Mesenchymal stem cell (in vitro differentiated cells and primary cell): ENCODE measurements at places on chromosomes 6 and 20.

- peak; percentile 36 for DNase-seq
These were observed 610 bp downstream of the ZNF217 start for GRCh38 chr20:53592992-53593465.

GRCh38 chr6:154473324-154473723, 37.2 kb downstream of the CNKSR3 start:
- no peak for DNase-seq

DNA sequence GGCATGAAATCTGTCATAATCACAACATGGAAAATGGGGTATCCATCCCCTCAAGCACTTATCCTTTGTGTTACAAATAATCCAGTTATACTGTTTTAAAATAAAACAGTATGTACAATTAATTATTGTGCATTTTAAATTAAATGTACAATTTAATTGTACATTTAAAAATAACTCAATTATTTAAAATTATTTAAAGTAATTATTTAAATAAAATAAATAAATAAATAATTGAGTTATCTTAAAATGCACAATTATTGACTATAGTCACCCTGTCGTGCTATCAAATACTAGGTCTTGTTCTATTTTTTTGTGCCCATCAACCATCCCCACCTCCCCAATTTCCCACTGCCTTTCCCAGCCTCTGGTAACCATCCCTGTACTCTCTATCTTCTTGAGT, 66.9 kb upstream of the KCNG1 start:
- no peak for DNase-seq

GRCh38 chr6:166354143-166354542, 11.8 kb upstream of the SFT2D1 start:
- no peak for DNase-seq

DNA sequence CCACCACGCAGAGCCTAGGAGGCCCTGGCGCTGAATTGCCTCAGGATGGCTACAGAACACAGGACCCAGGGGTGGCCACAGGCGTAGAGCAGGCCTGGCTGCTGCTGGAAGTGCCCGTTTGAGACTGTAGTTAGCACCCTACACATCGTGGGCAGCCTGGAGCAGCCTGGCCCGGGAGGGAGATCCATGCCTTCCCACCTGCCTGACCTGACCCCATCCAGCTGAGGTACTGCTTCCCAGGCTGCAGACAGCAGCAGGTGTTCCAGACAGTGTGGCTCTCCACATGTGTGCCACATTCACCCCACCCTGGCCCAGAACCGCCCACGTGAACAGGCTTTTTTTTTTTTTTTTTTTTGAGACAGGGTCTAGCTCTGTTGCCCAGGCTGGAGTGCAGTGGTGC, 20.9 kb upstream of the MAP1LC3A start:
- no peak for DNase-seq

DNA sequence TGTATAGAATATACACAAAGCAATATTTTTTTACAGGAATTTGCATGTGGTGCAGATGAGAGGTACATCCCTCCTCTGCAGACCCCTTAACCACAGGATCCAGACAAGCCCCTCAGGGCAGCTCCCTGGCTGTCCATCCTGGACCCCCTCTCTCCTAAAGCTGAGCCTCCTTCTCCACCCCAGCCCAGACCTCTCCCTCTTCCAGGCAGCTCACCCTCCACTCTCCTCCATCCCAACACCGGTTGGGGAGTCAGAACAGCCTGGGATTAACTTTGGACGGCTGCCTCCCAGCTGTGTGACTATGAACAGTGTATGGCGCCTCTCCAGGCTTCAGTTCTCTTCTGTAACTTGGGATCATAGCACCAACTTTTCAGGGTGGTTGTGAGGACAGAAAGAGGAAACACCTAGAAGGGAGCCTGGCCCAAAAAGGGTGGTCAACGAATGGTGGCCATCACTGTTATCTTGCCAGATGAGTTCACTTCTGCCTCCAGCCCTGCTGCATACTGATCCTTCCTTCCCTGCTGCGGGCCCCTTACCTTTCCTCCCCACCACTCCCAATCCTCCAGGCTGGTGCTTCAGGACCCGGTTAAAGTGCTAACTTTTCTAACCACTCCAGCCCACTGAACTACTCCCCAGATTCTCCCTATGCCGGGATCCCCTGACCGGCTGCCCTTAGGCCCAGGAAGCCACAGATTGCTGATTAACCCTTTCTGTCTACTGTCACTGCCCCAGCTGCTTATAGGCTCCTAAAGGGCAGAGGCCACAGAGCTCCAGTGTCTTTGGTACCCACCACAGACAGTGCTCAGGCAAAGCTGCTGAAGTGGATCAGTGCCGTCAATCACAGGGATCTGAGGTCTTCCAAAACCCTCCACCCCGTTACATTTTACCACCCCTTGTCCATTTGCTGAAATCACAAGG, 55.9 kb downstream of the GPR6 start:
- DNase-seq, result no peak

DNA sequence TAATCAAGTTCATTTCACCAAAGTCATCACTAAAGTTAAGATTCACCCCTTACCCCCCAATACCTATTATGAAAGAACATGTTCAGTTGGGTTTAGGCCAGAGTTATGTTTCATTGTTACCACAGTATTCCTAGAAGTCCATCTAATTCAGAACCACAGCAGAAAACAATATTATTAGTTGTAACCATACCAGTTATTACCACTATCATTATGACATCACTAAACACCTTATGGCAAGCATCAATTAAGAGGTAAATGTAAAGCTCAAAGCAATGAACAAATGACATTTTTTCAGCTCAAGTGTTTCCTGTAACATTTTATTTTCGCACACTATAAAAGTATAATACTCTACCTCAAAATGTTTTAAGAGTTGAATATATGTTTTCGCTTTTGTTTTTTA, 4.4 kb downstream of the CEP85L start:
- DNase-seq, result no peak

- DNase-seq, result no peak
These were observed 11.8 kb downstream of the ENTPD6 start for GRCh38 chr20:25207149-25207959.

DNA sequence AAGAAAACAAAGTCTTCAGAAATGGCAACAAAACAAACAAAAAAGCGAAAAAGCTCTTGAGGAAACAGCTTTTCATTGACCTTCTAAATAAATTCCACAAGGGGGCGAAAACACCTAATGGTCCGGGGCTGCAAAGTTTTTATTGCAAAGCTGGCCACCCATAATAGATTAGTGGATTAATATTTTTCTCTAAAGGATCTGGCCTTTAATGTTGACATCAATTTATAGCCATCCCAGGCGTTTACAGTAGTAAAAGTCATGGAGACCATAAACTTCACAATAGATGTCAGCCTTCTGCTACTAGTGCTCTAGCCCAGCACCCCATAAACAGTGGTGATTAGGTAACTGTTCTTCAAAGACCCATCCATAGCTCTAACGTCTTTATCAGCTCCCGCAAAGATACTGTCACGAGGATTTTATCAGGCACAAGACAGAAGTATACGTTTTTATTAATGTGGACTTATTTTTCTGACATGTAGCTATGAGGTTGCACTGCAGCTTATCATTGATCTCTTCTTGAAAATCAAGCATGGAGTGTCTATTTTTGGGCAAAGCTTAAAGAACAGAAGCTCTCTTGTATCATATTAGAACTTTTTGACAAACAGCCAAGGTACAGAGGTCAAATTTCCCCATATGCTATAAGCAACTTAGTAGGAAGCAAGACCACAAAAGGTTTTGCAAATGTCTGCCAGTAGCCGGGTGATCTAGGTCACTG, 4.7 kb downstream of the CITED2 start:
- peak; percentile 91 for DNase-seq

DNA sequence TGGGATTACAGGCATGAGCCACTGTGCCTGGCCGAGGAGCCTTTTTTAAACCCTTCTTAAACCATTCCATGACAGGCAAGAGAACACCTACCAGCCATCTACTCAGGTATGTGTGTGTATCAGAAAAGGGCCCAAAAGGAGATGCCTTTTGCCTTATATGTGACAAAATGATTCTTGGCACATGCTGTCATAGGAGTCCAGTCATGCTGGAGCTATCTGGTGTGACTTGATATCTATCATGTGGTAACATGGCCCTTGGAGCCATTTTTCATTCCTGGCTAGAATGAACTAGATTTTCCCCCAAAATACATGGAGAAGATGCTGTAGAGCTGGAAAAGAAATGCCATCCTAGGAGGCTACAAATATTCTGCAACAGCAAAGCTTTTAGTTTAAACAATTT, 129.1 kb downstream of the DST start:
- no peak for DNase-seq

DNA sequence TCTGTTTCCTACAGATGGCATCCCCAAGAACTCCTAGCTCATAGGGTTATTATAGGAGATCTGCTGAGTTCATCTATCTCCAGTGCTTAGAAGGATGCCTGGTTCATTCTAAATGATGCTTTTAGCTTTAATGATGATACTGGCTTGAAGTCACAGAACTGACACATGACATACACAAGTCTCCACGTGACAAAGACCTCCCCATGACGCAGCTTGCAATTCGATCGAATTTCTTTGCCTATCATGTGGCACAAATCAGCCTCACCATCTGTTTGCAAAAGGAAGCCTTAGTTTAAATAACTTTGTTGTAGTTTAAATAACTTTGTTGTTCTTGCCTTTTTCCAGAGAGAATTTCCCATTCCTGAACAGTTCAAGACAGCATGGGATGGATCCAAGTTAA, 44.1 kb upstream of the FAM8A1 start:
- DNase-seq, result no peak

GRCh38 chr20:16451001-16451400, 122.2 kb downstream of the KIF16B start:
- no peak for DNase-seq

DNA sequence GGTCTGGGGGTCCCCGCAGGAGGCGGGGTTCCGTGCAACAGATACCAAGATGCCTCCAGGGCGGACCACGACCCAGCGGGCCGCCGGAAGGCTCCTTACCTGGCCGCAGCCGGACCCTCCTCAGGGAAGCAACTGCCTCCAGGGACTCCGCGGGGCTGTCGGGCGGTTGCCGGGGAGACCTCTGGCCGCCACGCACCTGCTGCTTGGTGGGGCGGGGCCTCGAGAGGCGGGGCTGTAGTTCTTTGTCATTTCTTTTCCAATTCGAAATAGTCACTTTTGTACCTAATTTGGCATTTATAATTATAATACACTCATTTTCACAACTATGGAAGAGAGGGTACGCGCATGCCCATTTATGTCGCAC, 647 bp downstream of the AK9 start:
- DNase-seq, result no peak

DNA sequence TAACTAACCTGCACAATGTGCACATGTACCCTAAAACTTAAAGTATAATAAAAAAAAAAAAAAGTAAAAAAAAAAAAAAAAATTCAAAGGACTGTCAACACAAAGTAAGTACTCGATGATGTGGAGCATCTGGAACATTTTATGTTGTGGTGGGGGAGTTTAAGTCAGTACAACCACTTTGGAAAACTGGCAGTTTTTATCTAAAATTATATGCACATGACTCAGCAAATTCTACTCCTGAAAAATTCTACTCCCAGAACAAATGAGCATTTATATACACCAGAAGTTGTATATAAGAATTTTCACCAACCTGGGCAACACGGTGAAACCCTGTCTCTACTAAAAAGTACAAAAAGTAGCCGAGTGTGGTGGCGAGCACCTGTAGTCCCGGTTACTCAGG, 36.9 kb upstream of the CCDC28A start:
- no peak for DNase-seq

GRCh38 chr20:63568170-63568981, 5.7 kb downstream of the HELZ2 start:
- DNase-seq, result no peak

- DNase-seq, result no peak
These were observed 104.4 kb upstream of the ESR1 start for GRCh38 chr6:151702851-151703658.

- DNase-seq, result no peak
These were observed 22.2 kb downstream of the PPP1R3G start for GRCh38 chr6:5107341-5107740.

DNA sequence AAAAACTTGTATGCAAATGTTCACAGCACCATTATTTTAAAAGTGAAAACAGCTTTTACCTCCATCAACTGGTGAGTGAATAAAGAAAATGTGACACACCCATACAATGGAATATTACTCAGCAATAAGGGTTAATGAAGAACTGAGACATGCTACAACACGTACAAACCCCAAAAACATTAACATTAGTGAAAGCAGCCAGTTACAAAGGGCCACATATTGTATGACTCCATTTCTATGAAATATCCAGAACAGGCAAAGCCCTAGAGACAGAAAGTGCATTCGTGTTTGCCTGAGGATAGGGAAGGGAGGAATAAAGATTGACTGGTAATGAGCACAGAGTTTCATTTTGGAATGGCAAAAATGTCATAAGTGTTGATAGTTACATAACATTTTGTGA, 21.5 kb downstream of the EPM2A start:
- no peak for DNase-seq

DNA sequence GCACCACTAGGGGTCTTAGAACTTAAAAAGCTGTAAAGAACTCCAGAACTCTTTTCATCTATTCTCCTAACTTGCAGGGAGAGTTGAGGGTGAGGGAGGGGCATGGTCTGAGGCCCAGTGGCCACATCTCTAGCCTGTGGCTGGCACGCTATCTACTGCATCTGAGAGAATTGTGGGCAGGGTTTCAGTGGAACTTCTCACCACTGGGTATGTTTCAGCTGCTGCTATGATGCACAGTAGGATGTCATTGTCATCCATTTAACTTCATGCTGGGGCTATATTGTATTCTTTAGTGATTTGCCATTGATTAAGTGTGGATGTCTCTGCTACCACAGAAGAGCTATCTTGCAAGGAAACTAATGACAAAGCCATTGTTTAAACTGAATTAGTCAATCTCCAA, 4.5 kb downstream of the TMEM14A start:
- DNase-seq, result no peak

DNA sequence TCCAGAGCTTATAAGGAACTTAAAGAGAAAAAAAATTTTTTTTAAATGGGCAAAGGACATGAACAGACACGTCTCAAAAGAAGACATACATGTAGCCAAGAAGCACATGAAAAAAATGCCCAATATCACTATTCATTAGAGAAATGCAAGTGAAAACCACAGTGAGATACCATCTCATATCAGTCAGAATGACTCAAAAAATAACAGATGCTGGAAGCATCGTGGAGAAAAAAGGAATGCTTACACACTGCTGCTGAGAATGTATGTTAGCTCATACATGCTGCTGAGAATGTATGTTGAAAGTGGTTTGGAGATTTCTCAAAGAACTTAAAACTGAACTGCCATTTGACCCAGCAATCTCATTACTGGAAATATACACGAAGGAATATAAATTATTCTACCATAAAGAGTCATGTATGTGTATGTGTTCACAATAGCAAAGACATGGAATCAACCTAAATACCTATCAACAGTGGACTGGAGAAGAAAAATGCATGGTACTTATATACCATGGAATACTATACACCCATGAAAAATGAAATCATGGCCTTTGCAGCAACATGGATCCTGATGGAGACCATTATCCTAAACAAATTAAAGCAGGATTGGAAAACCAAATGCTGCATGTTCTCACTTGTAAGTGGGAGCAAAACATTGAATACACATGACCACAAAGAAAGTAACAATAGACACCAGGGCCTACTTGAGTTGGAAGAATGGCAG, 5.2 kb downstream of the OR11A1 start:
- no peak for DNase-seq
